ENCODE measurements at places on chromosomes 7 and 10.

- DNase-seq = no peak
These were observed 107.5 kb downstream of the POU6F2 start for GRCh38 chr7:39085189-39085588.

- no peak for DNase-seq
These were observed 117.0 kb upstream of the AHR start for GRCh38 chr7:17181482-17181881.

DNA sequence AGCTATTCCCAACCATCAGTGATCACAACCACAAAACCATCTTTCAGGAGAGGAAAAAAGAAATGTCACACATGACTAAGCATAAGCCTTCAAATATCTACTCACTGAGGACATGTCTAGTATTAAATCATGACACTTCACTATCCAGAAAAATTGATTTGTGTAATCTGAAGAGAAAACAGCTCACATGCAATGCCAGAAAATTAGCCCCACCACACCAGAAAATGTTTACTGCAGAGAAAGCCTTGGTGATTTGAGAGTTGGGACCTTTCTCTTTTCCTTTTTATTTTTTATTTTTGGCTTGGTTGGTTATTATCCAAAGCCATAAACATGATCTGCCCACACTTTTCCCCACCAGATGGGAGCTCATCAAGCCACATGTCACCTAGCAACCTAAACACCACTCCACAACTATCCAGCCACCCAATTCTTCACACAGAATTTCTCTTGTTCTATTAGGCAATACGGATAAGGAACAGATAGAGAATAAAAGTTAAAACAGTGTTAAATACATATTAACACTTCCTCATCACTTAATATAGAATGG lies 3.1 kb downstream of the PARD3 start:
- no peak for DNase-seq

GRCh38 chr10:111703986-111704385 lies 479.6 kb downstream of the GPAM start:
- DNase-seq = no peak

DNA sequence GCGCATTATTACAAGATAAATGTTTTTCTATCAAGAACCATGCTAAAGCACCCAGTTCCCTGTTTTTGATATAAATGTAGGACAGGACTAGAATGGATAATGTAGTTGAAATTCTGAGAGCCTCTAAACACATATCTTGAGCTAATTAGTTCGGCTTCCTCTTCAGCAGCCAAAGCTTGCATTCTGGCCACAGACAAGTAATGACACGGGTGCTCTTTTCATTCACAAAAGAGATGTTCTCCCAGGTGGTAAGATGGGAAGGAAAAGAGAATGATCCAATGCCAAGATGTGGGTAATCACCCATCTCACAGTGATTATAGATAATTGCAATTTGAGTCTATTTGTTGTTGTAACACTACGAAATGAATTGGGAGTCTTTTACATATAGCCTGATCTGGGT lies 246.5 kb downstream of the KIAA1217 start:
- no peak for DNase-seq

DNA sequence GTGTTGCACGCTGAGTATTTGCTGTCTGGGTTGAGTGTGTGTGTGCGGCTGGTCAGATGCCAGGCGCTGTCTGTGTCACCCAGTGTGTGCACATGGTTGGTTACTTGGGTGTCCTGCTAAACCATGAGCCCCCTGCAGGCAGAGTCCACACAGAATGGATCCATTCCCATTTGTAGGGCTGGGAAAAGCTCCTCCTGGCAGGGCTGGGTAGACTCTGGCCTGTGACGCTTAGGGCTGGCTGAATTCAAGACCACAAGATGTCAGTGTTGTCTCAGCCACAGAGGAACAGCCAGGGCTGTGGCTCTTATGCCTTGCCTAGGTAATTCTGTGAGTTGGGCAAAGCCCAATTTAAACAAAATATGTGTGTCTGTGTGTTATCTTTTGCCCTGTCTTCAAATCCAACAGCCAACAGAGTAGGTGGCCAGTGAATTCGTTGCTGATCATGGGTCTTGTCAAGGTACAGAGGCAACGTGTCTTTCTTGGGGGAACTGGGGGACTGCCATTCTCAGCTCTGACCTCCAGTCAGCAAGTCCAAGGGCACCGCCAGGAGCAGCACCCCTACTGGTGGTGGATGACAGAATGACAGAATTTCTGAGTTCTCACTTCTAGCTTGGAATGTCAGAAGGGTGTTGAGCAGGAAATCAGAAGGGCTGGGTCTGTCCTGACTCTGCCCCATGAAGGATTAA lies 285.1 kb downstream of the CCSER2 start:
- no peak for DNase-seq

GRCh38 chr7:40584667-40585433 lies 450.0 kb downstream of the SUGCT start:
- DNase-seq = no peak

DNA sequence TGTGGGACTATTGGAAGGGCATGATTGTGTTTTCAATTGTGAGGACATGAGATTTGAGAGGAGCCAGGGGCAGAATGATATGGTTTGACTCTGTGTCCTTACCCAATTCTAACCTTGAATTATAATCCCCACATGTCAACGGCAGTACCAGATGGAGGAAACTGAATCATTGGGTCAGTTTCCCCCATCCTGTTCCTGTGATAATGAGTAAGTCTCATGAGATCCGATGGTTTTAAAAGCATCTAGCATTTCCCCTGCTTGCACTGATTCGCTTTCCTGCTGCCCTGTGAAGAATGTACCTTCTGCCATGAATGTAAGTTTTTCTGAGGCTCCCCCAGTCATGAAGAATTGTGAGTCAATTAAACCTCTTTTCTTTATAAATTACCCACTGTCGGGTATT lies 1367.1 kb downstream of the XPNPEP1 start:
- no peak for DNase-seq

- DNase-seq = no peak
These were observed 14.1 kb upstream of the LAMB1 start for GRCh38 chr7:108016841-108017775.

- no peak for DNase-seq
These were observed 179.4 kb downstream of the GATA3 start for GRCh38 chr10:8233832-8234259.

DNA sequence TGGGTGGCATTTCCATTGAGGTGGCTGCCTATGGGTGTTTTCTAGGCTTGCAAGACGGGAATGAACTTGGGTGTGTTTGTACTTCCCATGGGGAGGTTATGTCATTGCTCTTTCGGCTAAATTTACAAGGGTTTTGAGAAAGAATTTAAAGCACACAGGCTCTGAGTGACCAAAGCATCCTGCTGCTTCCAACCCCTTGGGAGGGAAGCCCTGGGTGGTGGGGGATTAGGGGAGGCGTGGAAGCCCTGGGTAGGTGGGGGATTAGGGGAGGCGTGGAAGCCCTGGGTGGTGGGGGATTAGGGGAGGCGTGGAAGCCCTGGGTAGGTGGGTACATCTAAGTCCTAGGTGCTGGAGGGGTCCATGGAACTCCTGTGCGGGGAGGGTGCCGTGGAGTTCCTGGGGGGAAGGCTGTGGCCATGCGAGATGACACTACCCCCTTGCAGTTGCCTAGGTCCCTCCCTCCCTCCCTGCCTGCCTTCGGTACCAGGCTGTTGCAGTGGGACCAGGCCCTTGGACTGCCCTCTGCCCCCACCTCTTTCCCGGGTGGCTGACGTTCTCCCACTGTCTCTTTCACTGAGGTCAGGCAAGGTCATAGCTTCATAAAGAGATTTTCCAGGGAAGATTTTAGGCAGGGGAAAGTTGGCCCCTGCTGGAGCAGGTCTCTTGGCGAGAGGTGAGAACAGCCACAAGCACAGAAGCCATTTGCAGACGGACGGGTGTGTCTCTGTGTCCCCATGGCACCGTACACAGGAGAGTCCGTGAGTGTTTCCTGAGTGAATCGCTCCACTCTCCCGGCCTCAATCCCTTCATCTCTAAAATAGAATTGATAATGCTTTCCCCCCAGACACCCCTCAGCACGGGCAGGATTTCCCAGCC lies 19.5 kb downstream of the PRF1 start:
- DNase-seq = peak; percentile 50

- peak; percentile 56 for DNase-seq
These were observed 304.2 kb downstream of the RPS24 start for GRCh38 chr10:78337646-78338391.

- DNase-seq = no peak
These were observed 242.3 kb upstream of the SP8 start for GRCh38 chr7:21029006-21029405.

- DNase-seq = peak; percentile 36
These were observed 11.6 kb downstream of the EN2 start for GRCh38 chr7:155469311-155470185.

- no peak for DNase-seq
These were observed 41.1 kb upstream of the NUPR2 start for GRCh38 chr7:56157238-56157790.

DNA sequence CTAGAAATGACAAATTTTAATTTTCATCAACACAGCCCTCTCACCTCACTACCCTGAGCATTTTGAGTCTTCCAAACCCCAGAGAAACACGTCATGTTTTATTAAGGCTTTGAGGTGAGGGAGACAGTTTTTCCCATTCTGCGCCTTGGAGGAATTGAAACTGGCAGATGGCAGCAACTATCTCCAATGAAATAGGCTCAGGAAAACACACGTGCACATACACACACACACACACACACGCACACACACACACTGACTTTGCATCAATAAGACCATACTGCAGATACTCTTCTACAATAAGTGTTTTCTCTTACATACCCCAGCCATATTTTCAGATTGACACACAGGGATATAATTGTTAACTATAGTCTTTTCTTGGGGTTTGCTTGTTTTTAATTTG lies 3.2 kb upstream of the SFTPA2 start:
- no peak for DNase-seq

DNA sequence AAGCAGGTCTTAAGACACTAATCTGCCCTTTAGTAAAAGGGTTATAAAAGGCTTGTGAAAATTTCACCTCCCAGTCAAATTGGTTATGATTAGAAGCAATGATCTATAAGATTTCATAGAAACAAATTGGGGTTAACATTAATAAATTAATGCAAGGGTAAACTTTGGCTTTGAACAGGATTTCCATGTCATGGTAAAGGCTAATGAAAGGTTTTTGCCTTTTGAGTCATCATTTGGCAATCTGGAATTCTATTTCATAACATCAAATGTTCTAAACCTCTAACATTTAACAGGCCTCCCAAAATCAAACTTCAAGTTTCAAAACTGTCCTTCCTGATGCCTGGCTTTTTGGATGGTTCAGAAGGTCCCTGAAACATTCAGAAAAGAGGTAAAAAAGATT lies 62.4 kb downstream of the COA1 start:
- no peak for DNase-seq

DNA sequence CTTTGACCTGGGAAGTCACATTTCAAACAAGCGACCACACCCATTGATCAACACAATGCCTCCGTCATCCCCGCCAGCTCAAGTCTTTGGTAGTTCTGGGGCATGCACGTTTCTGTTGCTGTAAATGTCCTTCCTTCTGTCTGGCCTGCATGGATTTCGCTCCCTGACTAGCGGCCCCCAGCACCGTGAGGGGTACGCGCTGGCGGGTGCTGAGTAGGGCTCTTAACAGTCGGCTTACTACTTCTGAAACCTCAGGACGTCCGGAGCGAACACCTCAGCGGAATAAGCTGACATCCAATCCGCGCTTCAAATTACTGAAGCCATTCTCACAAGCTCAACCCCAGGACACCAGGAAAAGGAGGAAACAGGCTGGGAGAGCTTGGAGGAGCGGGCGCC lies 505 bp downstream of the NUDCD3 start:
- DNase-seq = peak; percentile 79

- no peak for DNase-seq
These were observed 8.9 kb upstream of the VSTM4 start for GRCh38 chr10:49123981-49124950.

GRCh38 chr10:73881221-73881919 lies 7.0 kb upstream of the CAMK2G start:
- DNase-seq = no peak

DNA sequence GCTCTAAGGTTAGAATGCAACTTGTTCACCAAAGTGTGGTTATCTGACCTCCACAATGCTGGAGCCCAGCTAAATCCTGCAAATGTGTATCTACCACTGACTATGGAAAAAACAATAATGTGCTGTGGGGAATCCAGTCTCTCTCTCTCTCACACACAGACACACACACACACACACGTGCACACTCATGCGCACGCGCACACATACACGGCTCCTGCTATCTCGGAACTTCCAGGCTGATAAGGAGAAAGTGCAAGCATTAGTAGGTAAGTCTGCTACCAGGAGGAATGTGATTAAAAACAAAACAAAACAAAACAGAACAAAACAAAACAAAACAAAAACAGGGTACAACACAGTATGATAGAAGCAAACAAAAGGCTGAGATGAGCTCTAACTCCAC lies 205.2 kb downstream of the FRMD4A start:
- no peak for DNase-seq

GRCh38 chr10:18306031-18306430 lies 165.8 kb downstream of the CACNB2 start:
- DNase-seq = no peak

DNA sequence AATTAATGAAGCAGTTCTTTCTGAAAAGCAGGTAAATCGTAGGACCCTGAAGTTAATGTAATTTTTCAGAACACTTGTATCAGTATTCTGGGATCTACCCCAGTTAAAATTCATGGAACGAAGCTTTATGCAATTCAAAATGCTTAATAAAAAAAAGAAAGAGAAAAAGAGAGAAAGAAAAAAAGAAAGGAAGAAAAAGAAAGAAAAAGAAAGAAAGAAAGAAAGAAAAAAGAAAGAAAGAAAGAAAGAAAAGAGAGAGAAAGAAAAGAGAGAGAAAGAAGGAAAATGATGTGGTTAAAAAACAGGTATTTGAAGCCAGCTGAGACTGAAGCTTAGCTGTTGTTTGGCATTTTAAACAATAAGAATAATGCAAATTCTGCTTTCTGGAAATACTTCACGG lies 427.4 kb upstream of the AKR1E2 start:
- DNase-seq = no peak

DNA sequence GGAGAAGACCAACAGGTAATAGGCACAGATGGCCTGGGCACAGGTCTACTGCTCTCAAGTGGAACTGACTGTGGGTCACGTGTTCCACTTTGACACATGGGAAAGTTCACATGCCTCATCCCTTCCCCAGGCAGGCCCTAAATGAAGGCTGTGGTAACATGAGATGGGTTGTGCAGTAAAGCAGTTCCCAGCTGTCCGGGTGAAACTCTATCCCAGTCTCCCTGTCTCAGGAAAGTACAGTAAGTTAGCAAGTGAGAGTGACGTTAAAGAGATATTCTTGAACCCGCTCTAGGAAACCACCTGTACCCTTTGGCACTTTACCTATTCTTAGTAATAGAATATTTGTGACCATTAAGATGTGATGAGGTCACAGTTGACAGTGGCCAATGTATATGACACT lies 343.7 kb upstream of the AOAH start:
- DNase-seq = no peak

- no peak for DNase-seq
These were observed 152.0 kb downstream of the ZNF22 start for GRCh38 chr10:45152726-45153125.

DNA sequence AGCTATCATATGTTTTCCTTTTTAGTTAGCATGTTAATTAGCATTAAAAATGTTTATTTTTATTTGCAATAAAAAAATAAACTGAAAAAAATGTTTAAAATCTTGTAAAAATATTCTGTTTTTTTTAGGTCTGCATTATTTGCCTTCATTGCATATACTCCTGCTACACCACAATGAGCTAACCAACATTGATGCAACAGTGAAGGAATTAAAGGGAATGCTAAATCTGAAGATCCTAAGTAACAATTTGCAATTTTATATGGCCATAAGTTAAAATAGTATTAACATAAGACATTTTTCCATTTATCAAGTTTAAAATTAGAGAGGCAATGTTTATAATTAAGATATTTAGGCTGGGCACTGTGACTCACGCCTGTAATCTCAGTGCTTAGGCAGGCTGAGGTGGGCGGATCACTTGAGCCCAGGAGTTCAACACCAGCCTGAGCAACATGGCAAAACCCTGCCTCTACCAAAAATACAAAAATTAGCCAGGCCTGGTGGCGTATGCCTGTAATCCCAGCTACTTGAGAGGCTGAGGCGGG lies 32.2 kb downstream of the LRRC72 start:
- no peak for DNase-seq

Measured in activated effector memory CD4-positive, alpha-beta T cell treated with anti-CD3 and anti-CD28 coated beads, Interleukin-2, amount 50 U/mL, for 16 hours (primary cell).